ENCODE measurements at places on chromosomes 3 and 15. TPM values are rescaled to one million over a fixed set of nuclear protein-coding genes. Genes with fewer than 3 reads are reported as not detected.

- DNase-seq = peak; percentile 72
Observed at GRCh38 chr3:139310474-139310933, 33.3 kb upstream of the MRPS22 start.

- DNase-seq = peak; percentile 46
Observed at GRCh38 chr3:134483195-134483900, 2.4 kb downstream of the ANAPC13 start.

DNA sequence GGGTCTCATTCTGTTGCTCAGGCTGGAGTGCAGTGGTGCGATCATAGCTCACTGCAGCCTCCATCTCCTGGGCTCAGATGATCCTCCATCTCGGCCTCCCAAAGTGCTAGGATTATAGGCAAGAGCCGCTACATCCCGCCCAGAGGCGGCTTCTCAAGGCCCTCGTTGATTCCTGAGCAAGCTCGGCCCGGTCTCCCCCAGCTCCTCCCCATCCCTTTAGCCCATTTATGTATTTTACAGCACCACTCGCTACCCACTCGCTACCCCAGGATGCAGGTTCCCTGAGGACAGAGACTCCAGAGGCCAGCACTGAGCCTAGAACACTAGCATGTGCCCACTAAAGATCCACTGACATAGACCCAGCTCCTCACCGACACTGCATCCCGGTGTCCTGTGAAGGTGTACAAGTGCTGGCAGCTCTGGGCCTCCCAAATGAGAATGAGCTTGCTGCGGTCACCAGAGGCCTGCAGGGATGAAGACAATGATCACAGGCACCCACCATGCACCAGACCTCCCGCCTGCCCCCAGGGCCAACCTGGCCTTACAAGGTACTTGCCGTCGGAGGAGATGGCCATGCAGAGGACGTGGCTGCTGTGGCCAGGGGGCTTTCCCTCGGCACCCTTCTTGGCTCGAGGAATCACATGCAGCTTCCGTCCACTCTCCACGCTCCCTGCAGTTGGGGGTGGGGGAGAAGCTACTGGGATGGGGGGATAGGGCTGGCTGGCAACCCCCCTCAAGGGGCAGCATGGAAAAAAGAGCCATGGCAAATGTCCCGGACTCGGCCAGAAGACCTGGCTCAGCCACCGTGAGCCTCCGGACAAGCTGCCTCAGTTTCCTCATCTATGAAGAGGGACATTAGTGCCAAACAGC is 5.6 kb downstream of the RRP9 start:
- no peak for DNase-seq

DNA sequence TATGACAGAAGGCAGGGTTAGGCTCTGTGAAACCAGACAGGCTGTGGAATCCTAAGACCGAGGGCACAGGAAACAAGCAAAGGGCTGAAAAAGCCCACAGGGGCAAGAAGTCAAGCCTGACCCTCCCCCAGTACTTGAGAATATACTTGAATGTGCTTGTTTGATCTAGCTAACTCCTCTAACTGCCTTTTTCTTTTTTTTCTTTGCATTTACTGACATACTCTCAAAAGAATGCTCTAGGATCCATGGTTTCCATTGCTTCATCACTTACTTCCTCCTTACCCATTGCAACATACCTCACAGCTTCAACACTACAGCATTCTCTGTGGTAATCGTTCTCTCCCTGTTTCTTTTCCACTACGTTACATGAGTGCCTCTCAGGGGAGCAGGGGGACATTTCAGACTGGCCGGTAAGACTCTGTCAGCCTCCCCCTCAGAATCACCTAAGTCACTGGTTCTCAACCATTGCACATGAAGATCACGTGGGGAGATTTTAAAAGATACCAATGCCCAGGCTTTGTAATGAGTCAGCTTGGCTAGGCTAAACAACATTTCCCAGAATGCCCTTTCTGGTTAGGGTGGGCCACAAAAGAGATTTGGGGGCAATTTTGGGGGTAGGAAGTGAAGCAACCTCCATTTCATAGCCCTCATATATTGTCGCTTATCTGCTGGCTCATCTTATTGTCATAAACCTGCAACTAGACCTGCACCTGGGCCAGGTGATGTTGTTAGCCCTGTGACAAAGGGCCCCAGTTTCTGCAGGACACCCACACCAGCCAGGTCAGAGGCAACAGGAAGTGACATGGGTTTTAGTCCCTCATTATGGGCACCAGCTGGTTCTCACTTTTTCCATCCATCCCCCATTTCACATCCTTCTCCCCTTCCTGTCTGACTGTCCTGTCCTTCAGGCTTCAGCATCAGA is 24.6 kb upstream of the RSL24D1 start:
- DNase-seq = peak; percentile 89

The DAPK2 gene
- polyA plus RNA-seq = 0.57 TPM

The TEX55 gene
- polyA plus RNA-seq = not detected

DNA sequence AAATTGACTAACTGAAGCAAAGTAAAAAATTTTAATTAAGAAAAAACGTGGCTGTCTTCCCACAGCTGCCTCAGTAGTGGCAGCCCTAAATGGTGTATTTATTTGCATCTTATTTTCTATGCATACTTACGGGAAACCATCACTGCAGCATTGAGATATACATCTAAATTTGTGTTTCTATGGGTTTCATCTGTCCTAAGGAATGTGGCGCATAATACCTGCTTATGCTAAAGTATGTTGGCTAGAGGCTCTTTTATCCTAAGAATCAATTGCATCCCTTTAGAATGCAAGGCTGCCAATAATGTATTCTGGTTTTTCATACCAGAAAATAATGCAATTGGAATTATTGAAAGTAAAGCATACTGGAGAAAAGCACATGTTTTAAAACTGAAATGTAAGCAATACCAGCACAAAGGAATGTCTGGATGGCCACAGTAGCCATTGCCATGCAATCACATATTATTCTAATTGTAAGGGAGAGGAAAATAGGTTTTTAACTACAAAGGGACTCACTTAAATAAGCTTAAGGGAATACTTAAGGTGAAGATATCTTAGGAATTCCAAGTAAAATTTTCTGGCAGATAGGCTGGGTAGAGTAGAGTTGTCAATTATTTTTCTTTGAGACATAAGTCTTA is 834.5 kb upstream of the NECTIN3 start:
- DNase-seq = no peak

The GRIP2 gene
- polyA plus RNA-seq = not detected

The GPR27 gene
- not detected for polyA plus RNA-seq

DNA sequence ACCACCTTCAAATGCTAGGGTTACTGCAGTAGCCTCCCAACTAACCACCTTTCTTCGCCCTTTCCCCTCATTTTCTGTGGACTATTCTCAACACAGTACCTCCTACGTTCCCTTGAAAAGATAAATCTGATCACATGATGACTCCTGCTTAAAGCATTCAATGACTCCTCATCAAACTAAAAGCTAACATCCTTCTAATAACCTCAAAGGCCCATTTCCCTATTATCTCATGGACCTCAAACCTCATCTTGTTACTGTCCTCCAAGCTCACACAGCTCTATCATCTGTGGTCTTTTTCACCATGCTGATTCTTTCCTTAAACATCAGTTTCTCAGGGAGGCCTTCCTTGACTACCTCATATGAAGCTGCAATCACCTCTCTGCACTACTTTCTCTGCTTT is 29.6 kb downstream of the GADL1 start:
- DNase-seq = no peak

- DNase-seq = no peak
Observed at GRCh38 chr15:77033729-77034671, 36.9 kb downstream of the TSPAN3 start.

- no peak for DNase-seq
Observed at GRCh38 chr3:61936344-61936937, 375.1 kb downstream of the PTPRG start.

The GP5 gene
- 0.10 TPM for polyA plus RNA-seq

GRCh38 chr3:123602325-123602724 is 17.5 kb upstream of the HACD2 start:
- peak; percentile 79 for DNase-seq

The DGKG gene
- 4.8 TPM for polyA plus RNA-seq

The INAFM2 gene
- 10.4 TPM for polyA plus RNA-seq

GRCh38 chr3:38177181-38177580 is 11.8 kb downstream of the OXSR1 start:
- no peak for DNase-seq

DNA sequence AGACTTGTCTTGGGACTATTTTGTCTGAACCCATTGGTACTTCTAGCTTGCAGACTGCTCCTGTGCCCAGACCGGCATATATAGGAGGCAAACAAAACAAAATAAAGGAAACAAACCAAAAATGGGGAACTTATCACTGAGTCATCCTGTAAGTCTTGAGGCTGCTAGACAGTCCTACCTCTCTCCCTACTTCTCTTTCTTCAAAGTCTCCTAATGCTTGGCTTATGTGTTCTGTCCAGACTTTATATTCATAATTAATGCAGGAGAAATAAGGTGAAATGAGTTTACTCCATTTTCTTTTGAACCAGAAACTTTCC is 266.2 kb downstream of the ZNF385D start:
- DNase-seq = no peak

- no peak for DNase-seq
Observed at GRCh38 chr3:89116476-89116875, 9.1 kb downstream of the EPHA3 start.

DNA sequence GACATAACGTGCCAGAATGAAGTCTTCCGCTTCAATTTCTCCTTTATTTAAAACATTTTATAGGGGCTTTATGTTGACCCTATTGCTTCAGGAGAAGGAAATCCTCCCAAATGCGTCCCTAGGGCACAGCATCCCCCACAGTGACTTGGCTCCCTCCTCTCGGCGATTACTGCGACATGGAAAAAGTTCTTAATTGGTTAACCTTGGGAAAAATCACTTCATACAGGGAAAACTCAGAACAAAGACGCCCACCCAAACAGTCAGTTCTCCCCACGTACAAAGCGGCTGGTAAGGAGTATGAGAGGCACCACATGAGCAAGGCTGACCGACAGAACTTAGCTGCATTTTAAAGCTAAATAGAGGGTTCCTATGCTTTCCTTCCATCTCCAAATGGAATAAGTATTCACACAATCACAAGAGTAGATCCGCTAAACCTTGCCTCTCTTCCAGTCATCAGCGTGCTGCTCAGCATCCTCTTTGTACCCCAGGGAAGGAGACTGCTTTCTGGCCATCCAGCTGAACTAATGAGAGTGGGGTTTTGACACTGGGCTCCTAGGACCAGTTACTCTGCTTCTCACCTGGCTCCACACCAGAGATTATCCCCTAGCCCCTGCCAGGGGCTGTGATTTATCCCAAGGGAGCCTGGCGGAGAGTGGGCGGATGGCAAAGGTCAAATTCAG is 415.3 kb upstream of the WNT5A start:
- DNase-seq = no peak

DNA sequence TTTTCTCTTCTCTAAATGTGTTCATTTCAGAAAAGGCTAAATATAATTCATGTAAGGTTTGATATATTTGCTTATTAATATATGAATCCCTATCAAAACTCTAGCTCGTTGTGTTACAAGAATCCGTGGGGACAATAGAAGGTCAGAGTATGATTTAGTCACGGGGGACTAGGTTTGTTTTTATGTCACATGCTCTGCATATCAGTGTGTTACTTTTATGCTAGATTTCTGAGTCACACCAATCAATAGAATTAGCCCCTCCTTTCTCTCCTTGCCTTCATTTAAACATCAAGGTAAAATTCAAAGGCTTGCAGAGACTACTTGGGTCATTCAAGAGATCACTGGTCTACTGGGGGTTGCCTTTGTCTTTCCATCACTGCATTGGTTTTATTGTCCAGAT is 636.1 kb downstream of the NR2F2 start:
- no peak for DNase-seq

The MYRIP gene
- not detected for polyA plus RNA-seq

The LEO1 gene
- 6.8 TPM for polyA plus RNA-seq

- no peak for DNase-seq
Observed at GRCh38 chr3:177681156-177681555, 483.9 kb upstream of the TBL1XR1 start.

DNA sequence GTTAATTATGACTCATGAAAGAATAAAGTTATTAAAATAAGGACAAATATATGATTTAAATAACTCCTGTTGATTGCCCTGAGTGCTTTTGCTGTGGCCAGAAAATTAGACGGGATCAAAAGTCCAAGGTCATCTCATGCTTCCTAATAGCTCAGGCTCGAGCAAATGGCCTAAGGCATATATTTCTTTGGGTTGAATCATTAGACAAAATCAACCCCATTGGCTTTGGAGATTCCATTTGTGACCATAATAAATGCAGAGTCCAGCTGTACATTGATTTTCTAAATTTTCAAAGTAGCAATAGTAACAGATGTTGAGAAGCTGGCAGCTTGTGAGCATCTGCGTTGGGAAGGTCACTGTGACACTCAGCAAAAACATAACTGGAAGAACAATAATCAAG is 464.5 kb upstream of the TGFBR2 start:
- no peak for DNase-seq

DNA sequence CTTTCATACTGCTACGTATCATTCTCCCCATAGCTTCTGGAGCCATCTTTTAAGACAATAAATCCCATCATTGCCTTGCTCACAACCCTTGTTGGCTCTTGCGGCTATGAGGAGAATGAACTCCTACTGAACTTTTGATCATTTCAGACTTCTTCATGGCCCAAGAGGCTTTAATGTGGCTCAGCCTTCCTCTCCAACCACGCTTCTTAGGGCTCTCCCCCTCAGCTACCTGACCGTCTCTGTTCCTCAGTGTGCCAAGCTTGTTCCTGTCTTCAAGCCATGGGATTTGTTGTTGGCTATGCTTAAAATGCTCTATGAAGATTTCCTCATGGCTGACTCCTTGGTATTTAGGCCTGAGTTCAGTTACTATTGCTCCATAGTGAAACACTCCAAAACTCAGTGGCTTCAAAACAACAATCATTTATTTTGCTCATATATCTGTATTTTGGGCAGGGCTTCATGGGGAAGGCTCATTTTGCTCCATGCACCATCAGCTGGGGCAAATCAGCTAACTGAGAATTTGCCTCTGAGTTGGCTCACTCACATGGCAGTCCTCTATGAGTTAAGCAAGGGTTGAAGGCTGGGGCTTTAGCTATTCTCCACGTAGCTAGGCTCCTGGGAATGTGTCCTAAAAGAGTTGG is 47.5 kb downstream of the FOXL2 start:
- no peak for DNase-seq

The TRPM1 gene
- polyA plus RNA-seq = not detected

GRCh38 chr3:156749244-156749643 is 74.9 kb downstream of the TIPARP start:
- no peak for DNase-seq

The LCTL gene
- 7.0 TPM for polyA plus RNA-seq

GRCh38 chr3:52061121-52061910 is 4.9 kb upstream of the DUSP7 start:
- no peak for DNase-seq

The C3orf85 gene
- polyA plus RNA-seq = not detected

GRCh38 chr3:2921452-2921851 is 188.7 kb downstream of the IL5RA start:
- no peak for DNase-seq

- DNase-seq = no peak
Observed at GRCh38 chr3:111351334-111351733, 190.7 kb upstream of the CD96 start.

The TMEM212 gene
- polyA plus RNA-seq = not detected

DNA sequence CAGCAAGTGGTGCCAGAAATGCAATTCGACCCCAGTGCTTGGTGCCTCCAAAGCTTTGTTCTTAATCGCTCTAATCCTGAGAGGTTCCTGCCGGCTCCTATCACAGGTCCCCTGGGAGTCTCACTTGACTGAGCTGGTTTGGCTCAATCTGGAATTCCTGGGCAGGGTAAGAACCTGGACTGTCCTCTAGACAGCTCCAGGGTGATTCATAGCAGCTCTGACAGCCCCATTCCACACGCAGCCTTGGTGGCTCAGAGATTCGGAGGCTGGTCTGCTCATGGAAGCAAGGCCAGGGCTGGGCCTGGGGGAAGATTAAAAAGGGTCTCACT is 37.9 kb downstream of the MYO5C start:
- no peak for DNase-seq
